ENCODE measurements at places on chromosomes 1 and 21.

GRCh38 chr1:215459136-215459535 lies 108.0 kb upstream of the KCTD3 start:
- DNase-seq: no peak

GRCh38 chr1:2451741-2452140 lies 24.3 kb upstream of the PLCH2 start:
- DNase-seq: peak; percentile 22

DNA sequence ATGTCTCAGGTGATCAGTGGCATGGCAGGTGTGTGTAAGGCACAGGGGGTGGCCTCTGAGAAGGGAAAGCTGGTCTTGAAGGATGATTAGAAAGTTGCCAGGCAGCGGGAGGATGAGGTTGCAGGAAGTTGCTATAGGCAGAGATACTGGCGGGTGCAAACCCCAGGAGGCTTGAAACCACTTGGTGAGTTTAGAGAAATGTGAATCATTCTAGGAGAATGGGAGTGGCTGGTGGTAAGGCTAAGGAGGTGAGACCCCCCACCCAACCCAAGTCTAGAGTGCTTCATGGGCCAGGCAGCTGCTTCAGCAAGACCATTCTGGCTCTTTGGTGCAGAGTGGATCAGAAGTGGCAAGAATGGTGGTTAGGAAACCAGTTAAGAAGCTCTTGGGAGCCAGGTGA lies 9.0 kb downstream of the SH2D2A start:
- DNase-seq: no peak

DNA sequence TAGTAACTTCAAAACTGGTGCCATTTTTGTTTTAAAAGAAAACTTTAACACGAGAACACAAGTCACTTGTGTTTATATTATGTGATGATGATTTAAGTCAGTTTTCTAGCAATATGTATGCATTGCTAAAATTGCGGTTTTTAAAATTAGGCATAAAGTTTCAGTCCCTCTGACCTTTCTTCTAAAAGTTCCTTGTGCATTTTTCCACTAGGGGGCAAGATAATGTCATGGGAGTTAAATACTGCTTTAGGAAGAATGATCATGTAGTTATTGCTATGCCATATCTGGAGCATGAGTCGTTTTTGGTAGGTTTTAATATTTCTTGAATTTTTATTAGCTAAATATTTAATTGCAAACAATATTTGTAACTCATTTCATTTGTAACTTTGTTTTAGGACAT lies 10.7 kb downstream of the CDC7 start:
- peak; percentile 8 for DNase-seq

Data from NCI-H2171 (cell line).